ENCODE measurements at places on chromosomes 6 and 20.

- H3K4me1 ChIP-seq, result no peaks in the 10 kb centered on the region
- H3K4me3 ChIP-seq, result no peak overlapping the region
- H3K36me3 ChIP-seq, result no peaks in the 10 kb centered on the region
These were observed 59.1 kb downstream of the LRFN2 start for GRCh38 chr6:40528051-40528450.

GRCh38 chr20:30922129-30922528 is 335.3 kb upstream of the DEFB115 start:
- H3K4me3 ChIP-seq, result no peak overlapping the region
- H3K27ac ChIP-seq, result no peak overlapping the region
- no peak for DNase-seq
- no peaks in the 10 kb centered on the region for H3K27me3 ChIP-seq
- no peaks in the 10 kb centered on the region for H3K4me1 ChIP-seq
- H3K36me3 ChIP-seq, result no peaks in the 10 kb centered on the region

DNA sequence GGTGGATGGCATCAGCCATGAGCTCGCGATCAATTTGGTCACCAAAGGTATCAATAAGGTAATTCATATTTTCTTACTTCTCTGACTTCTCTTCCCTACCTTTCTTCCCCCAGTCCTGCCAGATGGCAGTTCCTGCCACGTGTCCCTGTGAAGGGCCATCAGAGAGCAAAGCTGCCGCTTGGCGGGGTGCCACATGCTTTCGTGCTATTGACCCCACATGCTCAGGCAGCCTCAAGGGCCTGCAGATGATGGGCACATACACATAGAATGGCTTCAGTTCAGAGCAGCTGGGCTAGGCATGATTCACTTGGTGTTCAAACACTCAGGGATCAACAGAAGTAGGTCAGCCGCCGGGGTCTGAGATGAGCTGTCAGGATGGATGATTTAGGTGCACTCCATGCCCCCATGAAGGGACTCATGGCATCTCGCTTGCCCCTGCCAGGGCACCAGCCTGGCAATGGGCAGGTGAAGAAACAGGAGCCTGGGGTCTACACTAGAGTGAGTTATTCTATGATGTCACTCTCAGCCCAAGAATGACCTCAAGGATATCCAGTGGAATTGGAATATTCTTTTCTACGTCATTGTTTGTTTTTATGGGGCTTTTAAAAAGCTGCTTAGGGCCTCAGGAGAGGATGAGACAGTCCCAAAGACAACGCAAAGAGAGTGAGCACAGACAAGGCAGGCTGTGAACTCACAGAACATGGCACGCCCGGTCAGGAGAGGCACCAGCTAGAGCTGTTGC is 25.5 kb downstream of the BANF2 start:
- no peak overlapping the region for H3K27ac ChIP-seq
- H3K36me3 ChIP-seq, result no peaks in the 10 kb centered on the region
- DNase-seq, result no peak
- H3K27me3 ChIP-seq, result no peaks in the 10 kb centered on the region
- H3K4me1 ChIP-seq, result no peaks in the 10 kb centered on the region

GRCh38 chr6:73519926-73520687 is 725 bp downstream of the EEF1A1 start:
- peaks cover 22% of the 10 kb centered on the region for H3K4me1 ChIP-seq
- H3K27me3 ChIP-seq, result no peaks in the 10 kb centered on the region
- peak overlapping the region; percentile 58 for H3K4me3 ChIP-seq

- no peak overlapping the region for H3K27ac ChIP-seq
- H3K36me3 ChIP-seq, result no peaks in the 10 kb centered on the region
- no peaks in the 10 kb centered on the region for H3K27me3 ChIP-seq
- no peak for DNase-seq
These were observed 7.6 kb downstream of the GLO1 start for GRCh38 chr6:38695227-38695900.

GRCh38 chr6:40377173-40377806 is 209.9 kb downstream of the LRFN2 start:
- H3K4me1 ChIP-seq, result no peaks in the 10 kb centered on the region
- H3K36me3 ChIP-seq, result no peaks in the 10 kb centered on the region
- H3K27ac ChIP-seq, result no peak overlapping the region

DNA sequence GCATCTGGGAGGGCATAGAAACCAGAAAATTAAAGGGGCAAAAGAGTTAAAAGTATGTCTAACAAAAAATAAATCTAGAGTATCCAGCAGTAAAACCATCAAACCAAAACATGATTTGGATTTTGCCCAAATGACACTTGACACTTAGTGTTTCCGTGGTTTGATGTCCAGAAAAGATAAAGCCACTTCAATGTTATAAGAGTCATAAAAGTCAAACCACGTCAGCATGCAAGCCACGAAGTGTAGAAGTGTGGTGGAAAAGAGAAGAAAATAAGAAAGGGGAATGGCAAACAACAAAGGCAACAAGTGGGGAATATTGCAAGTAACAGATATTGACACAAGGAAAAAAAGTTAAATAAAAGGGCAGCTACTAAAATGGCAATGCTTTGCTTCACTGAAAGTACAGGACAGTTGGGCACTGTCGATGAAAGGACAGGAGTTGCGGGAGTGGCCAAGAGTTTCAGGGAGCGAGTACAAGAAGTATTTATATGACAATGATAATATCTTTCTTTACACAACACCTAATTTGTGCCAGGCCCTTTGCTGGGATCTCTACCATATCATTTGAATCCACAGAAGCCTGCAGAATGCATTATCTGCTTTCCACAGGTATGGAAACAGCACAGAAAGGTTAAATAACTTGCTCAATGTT is 6.3 kb upstream of the HDDC2 start:
- DNase-seq, result peak; percentile 8
- no peaks in the 10 kb centered on the region for H3K27me3 ChIP-seq
- no peaks in the 10 kb centered on the region for H3K36me3 ChIP-seq
- H3K4me1 ChIP-seq, result peaks cover 13% of the 10 kb centered on the region
- H3K4me3 ChIP-seq, result no peak overlapping the region

All from hepatocyte (in vitro differentiated cells).